ENCODE measurements at places on chromosomes 12 and 14.

DNA sequence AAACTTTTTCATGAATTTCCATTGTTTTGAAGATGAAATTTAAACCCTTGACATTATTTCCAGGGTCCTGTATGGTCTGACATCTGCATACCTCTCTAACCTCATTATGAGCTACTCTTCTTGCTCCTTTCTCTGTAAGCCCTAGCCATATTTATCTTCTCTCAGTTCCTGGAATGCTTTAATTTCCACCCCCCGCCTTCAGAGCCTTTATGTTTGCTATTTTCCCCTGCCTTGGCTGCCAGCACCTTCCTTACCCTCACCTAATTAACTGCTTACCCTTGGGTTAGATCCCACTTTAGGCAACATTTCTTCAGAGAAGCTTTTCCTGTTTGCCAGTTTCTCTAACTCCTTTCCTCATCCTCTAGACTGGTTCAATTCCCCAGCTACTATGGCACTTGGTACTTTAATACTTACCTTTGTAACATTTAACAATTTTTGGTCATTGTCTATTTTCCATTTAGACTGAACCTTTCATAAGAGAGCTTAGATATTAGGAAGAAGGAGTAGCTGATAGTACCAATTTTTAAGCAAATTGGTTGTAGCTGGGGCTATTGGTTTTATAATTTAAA is 6.0 kb downstream of the STYX start:
- DNase-seq = no peak

DNA sequence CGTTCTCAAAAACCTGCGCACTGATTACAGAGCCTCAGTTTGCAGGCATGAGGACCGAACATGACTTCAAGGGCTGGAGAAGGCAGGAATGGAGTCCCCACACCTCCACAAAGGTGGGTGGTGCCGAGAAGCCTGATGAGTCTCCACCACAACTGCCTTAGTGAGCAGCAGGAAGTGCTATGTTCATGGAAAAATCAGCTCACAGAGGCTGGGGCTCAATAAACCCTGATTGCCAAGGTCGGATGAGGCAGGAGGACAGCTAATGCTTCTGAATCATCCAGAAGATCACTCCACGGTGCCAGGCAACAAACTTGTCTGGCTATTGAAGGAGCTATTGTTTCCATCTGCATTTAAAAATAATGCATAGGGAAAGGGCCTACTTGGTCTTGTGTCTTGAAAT is 31.1 kb downstream of the APPL2 start:
- no peak for DNase-seq

DNA sequence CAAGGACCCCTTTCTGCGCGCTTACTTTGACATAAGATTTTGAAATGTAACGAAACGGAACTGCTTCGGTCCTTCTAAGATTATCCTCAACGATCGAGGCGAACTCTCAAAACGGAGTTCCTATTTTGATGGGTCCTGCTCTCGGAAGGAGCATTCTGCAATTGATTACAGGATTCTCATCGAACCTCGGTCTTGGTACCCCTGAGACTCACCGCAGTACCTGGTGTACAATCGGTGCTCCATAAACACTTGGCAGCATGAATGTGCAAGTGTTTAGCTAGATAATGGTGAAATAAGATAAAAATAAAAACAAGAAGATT is 530 bp upstream of the NEMF start:
- DNase-seq = no peak

DNA sequence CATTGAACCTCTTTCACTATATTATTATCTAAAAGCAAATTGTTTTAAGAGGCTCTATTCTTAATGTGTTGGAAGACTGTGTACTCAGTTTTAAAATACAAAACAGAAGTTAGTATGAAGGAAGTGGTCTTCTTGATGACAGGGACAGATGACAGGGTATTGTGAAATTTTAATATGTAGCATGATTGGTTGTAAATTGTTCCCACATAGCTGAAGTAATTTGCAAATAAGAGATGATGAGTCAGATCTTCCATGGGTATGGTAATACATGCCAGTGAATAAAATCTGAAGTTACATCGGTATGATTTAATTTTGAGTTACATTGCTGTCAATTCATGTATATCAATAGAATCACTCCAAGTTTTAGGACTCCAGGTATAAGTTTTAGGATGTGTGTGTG is 454.8 kb downstream of the AEBP2 start:
- no peak for DNase-seq

DNA sequence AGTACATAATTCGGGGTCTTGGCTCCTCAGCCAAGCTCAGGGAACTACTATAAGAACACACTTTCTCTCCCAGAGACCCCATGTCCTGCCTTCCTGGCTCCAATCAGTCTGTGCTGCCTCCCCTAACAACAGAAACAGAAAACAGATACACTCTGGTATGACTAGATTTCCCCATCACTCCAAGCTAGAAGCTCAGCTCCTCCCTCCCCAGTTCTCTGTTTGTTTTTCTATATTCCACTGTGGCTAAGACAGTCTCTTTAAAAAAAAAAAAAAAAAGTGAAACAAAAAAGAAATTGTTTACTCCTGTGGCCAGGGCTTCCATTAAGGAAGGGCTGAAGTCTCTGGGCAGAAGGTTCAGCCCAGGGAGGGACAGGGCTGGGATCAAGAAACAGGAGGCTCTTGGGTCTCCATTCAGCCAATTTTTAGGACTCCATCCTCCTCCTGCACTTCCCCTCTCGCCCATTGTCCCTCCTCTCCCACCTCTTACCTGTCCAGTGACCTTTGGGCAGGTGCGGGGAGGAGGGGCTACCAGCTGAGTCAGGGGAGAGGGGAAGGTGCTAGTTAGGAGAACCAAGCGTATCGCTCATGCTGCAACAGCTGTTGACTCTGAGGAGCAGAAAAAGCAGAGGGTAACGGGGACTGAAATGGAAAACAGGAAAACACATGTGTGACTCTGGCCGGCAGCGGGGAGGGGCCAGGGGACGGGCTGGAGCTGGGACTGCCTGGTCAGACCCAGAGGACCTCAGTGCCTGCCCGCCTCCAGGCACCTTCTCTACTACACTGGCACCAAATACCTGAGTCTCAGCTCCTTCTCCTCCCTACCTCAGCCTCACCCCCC is 4.1 kb upstream of the SLC7A7 start:
- no peak for DNase-seq

GRCh38 chr14:59897757-59898383 is 22.1 kb upstream of the LRRC9 start:
- peak; percentile 3 for DNase-seq

DNA sequence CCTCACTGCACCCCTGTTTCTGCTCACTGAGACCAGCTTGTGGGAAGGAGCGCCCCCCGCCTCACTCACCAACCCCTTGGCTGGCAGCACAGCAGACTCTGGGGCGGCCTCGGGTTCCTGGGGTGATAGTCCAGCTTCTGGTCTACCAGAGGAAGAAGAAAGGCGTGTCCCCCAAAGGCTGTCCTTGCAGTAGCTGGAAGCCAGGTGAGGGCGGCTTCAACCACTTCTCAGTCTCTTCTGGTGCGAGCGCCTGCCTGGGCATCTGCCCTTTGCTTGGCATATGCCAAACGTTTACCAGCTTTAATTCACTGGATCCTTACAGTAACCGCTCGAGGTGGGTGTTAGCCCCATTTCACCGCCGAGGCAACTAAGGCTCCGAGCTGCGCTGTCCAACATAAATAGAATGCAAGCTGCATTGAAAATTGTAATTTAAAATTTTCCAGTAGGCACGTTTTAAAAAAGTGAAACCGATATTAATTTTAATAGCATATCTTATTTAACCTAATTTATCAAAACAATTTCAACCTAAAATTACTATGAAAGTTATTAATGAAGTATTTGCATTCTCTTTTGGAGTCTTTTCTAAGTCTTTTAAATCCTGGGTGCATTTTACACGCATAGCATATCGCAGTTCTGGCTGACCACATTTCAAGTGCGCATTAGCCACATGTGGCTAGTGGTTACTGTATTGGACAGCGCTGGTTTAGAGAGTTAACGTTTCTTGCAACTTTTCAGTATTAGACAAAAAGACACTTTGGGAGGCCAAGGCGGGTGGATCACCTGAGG is 872 bp downstream of the FAM177A1 start:
- no peak for DNase-seq

DNA sequence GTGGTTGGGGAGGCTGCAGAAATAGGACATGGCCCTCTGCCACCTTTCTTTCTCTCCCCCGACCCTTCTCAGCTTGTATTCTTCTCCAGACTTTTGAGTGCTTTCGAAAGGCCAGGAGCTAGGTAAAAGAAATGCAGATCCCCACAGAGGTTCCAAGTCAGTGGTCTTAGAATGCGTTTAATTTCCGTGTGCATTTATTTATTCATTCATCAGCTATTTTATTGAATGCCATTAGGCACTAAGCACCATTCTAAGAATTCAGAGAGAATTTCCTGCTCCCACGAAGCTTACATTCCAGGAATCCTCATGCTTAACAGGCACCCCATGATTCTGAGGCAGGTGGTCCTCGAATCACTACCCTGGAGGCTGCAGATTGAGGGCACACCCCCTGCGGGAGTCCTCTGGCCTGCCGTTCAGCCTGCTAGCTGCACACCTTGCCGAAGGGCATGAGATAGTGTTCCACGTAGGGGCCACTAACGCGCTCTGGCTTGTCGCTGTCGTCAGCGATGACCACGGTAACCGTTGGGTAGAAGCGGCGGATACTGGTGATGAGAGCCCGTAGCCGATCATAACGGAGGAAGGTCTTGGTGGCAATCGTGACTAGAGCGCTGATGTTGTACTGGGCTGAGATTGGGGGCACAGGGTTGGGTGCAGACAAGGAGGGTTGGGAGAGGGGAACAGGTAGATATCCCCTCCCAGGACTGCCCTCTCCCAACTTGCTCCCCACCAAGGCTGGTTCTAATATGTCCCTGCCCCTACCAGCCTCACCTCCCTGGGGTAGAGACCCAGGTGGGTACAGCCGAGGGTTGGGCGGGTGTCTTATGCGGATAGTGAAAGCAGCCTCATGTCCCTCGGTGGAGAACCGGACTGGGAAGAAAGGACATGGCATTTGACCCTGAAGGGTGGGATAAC is 4.5 kb downstream of the B4GALNT1 start:
- no peak for DNase-seq

GRCh38 chr12:44869503-44869902 is 6.6 kb downstream of the NELL2 start:
- no peak for DNase-seq

- DNase-seq = no peak
These were observed 25.1 kb downstream of the NCOR2 start for GRCh38 chr12:124542021-124542949.

DNA sequence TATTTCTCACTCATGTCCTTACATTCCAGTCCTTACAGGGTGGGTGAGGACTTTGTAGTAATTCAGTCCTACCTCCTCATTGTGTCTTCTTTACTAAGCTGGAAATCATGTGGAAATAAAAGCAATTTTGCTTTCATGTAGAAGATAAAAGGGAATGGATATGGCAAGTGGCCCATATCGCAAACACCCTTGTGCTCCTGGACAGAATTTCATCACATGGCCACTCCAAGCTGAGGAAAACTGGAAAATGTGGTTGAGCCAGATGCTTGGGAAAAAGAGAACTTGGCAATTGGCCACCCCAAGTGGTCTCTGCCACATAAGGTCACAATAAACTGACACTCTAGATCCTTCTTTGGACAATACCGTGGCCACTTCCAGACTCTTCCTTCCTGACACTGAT is 64.2 kb upstream of the IFNG-AS1 start:
- DNase-seq = no peak

DNA sequence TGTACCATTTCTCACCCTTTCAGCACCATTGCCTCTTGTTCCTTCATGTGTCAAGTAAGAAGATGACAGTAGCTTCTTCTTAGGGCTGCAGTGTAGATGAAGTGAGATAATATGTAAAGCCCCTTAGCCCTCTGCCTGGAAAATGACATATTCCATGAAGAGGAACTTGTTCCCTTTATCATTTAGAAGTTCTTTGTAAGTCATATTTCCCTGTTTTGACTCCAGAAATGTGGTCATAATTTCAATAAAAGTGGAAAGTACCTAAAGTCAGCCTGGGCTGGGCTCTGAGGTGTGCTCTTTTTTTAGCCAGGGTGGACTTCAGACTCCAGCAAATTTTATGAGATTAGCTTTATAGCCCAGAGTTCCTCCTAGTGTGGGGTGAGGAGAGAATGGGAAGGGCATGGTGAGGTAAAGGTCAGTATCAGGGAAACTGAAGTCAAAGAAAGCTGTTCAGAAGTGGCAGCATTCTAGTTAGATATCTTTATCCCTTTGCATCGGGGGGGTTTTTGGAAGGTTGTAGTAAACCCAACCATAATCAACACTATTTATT is 92.5 kb downstream of the TMCC3 start:
- no peak for DNase-seq

DNA sequence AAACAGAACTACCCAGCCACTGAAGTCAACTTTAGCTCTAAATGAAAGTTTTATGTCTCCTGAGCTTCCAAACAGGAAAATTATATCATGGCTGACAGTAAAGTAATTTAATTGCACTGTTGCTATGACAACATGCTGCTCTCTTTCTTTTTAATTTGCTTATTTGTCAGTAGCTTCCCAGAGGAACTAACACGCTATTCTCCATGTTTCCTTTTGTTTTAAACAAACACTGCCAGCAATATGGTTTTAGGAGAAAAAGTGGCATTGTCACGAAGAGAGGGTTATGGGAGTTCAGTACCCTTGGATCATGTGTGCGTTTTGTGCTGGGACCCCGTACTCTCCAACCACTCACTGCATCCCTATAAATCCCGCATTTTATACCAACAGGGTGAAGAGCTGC is 1.9 kb downstream of the FOXN3 start:
- no peak for DNase-seq

DNA sequence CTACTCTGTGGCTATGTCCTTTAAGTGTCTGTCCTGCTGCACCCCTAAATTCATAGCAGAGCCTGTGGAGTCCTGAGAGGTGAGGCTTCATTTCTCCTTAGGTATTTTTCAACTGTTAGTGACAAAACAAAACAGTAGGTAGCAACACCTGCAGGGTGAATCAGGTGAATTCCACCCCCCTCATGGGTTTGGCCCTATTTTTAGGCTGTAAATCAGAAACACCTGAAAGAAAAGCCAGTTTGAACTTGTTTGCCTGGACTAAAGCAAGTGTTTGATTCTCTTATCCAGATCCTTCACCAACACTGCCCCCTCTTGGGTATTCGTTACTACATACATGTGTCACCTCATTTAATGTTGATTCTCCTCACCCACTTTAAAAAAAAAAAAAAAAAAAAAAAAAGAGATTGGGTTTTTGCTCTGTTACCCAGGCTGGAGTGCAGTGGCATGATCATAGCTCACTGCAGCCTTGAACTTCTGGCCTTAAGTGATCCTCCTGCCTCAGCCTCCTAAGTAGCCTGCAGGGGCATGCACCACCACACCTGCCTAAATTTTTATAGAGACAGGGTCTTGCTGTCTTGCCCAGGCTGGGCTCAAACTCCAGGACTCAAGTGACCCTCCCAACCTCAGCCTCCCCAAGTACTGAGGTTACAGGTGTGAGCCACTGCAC is 10.3 kb downstream of the TBPL2 start:
- DNase-seq = peak; percentile 40
